ENCODE measurements at places on chromosomes 5 and 9.
A peak's percentile ranks its signal among the peaks of the same experiment; 100 is the strongest.

DNA sequence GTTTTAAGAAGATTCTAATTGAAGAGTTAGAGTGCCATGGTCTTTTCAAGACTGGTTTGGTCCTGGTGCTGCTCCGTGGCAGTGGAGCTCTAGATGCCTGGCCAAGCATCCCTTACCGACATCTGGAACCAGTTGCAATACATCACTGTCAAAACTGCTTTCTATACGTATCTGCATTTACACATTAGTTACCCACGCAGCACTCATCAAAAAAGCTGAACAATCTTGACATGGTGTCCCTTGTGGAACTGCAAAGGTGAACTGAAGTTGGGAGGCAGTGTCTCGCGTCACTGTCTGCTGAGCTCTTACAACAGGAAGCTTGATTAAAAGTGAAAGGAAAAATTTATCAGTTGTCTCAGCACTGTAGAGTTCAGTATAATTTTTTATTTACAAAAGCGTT lies 82.6 kb downstream of the PBX3 start:
- no peak for DNase-seq

DNA sequence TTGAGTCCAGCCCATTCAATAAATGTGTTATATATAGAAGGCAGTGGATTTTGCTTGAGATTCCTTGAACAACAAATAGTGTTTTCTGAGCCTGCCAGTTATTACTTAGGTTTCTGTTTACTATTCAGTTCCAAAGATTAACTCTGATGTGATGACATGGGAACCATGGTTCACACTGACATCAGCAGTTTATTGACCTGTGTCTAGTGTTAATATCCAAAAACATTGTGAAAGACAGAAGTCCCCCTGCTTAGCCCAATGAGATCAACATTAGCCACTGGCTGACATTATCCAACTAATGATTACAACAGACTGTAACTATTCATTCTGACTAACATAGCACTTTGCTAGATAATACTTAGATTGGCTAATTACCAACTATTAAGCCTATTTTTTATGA lies 14.9 kb downstream of the APBA1 start:
- no peak for DNase-seq

- no peak for DNase-seq
Measured at GRCh38 chr5:147515269-147515668, 5.4 kb upstream of the DPYSL3 start.

GRCh38 chr5:134246771-134247427 lies 21.0 kb upstream of the PPP2CA start:
- DNase-seq: no peak

GRCh38 chr9:16039218-16039987 lies 486.6 kb downstream of the CCDC171 start:
- no peak for DNase-seq

DNA sequence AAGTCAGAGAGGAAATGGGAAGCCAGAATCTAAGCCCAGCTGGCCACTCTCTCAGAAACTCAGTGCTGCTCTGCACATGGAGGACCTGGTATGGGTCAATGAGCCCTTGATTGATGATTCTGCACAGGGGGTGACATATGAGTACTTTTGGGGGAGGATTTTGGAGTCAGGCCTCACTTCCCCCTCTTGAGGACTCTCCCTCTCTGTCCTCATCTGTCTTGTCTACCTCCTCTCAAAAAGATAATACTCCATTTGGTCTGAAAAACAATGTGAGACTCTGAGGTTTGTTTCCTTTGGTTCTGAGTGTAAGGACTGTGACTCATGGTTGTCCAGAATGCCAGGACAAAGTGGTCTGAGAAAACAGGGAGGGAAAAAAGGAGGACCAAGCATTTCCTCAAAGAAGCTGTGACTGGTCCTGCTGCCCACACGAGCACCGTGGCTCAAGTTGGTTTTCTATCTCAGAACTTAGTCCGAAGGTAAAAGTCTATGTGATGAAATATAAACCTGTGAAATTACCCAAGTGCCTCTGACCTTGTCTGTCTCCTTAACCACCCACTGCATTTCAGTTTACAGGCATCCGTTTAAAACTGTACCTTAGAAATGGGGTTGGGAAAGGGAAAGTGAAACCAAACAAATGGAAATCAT lies 11.1 kb downstream of the TTC39B start:
- no peak for DNase-seq

DNA sequence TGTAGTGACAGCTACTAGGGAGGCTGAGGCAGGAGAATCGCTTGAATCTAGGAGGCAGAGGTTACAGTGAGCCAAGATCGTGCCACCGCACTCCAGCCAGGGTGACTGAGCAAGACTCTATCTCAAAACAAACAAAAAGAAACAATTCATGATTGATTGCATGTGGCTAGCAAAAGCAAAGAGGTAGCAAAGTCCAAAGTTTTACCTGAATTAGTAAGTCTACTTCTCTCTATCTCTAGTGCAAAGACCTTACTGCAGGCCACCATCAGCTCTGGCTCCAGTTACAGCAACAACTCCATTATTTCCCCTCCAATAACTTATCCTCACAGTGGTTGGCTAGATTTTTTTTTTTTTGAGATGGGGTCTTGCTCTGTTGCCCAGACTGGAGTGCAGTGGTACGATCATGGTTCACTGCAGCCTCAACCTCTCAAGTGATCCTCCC lies 6.2 kb upstream of the SAR1B start:
- DNase-seq: no peak

GRCh38 chr9:136925414-136926153 lies 19.0 kb downstream of the FBXW5 start:
- no peak for DNase-seq

- DNase-seq: no peak
Measured at GRCh38 chr9:4370501-4370900, 70.6 kb upstream of the GLIS3 start.

DNA sequence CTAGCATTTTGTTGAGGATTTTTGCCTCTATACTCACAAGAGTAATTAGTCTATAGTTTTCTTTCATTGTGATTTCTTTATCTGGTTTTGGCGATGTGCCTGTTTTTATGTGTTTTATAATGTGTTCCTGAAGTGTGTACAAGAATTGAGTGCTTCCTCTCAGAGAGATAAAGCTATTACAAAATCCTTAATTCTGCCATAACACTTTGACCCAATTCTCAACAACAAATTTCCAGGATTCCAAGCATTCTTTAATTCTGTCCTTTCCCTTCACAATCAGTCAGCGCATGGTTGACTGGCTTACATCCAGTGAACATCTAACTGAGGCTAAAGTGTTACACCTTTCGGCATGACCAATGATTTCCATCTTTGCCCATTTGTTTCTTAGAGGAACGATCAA lies 282.9 kb upstream of the MVB12B start:
- no peak for DNase-seq

DNA sequence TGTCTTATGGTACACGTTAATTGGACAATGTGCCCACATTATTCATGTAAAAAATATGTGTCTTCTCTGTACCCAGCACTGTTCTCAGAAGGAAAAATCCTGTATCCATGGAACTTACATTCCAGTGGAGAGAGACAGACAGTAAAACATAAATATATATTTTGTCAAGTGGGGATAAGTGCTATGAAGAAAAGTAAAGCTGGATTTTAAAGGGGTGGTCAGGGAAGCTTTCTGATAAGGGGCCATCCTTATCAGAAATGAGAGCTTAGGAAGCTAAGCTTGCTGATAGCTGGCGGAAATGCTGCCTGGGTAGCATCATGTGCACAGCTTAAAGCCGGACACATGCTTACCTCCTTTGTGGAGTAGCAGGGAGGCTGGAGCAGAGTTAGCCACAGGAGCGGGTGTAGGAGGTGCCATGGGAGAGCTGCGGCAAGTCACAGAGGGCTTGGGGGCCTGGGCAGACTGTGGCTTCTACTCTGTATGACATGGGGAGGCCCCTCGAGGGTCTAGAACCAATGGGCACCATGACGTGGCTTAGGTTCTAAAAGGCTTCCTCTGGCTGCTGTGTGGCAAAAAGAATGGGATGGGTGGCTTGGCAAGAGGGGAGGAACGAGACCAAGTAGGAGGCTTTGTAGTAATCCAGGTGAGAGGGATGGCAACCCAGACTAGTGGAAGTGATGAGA lies 141.7 kb downstream of the FGF1 start:
- no peak for DNase-seq

DNA sequence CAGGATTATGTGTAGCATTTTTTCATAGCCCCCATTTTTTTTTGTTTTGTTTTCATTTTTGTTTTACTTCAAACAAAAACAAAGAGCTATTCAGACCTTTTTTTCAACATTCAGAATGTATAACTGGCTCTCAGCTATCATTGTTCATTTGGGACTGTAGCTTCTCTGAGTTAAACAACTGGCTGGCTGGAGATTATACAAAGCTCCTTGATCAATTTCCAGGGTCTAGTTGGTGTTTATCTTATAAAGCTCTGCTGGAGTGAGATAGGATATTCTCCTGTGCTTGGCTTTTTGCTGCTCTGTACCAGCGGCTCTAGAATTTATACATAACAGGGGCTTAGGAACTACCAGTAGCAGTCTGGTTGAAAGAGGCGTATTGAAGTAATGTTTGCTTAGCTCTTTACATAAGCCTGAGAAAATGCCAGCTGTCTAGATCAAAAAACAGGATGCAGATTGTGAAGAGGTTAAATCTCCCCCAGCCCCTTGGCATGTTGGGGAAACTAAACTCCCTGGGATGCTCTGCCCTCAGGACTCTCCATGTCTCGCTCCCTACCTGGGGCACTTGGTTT lies 15.2 kb downstream of the GARNL3 start:
- no peak for DNase-seq

- DNase-seq: no peak
Measured at GRCh38 chr5:144144956-144145751, 25.3 kb downstream of the YIPF5 start.

DNA sequence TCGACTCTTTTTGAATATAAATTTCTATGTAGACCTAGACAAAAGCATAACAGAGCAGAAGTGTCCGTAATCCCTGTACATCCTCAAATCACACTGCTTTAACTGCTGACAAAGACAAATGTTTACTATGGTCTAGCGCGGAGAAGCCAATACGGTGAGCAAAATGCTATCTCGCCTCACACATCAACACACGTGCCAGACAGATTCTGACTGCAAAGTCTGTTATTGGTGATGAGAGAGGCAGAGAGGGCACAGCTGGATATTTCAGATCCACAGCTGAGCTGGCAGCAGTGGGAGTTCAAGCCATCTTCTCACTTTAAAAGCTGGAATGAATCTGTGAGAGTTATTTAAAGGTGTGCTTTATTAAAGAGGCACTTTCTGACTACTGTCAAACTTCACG lies 124.3 kb downstream of the ARL15 start:
- no peak for DNase-seq

- DNase-seq: no peak
Measured at GRCh38 chr9:112142420-112142819, 32.7 kb downstream of the SUSD1 start.

- DNase-seq: peak; percentile 98
Measured at GRCh38 chr5:68433923-68434879, 218.6 kb downstream of the PIK3R1 start.

GRCh38 chr5:80170117-80170535 lies 85.7 kb downstream of the SERINC5 start:
- no peak for DNase-seq

GRCh38 chr5:110580625-110581024 lies 145.8 kb downstream of the TMEM232 start:
- DNase-seq: no peak

- DNase-seq: no peak
Measured at GRCh38 chr5:173583346-173583745, 33.1 kb downstream of the BOD1 start.

DNA sequence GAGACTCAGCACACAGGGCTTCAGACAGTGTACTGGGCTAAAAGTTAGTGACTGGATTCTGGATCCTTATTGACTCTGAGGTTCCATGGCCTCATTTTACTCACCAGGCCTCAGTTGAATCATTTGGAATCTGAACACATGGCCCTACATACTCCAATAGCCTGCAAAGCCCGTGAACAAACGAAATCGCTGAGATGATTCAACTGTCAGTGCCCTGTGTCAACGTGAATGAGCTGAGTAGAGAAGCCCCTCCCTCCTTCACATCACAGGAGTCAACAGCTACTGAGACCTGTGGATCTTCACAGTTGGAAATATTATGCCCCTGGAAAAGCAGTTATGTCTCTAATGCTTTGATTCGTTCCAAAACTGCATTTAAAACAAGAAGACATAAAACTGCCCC lies 429.3 kb downstream of the GADD45G start:
- no peak for DNase-seq

DNA sequence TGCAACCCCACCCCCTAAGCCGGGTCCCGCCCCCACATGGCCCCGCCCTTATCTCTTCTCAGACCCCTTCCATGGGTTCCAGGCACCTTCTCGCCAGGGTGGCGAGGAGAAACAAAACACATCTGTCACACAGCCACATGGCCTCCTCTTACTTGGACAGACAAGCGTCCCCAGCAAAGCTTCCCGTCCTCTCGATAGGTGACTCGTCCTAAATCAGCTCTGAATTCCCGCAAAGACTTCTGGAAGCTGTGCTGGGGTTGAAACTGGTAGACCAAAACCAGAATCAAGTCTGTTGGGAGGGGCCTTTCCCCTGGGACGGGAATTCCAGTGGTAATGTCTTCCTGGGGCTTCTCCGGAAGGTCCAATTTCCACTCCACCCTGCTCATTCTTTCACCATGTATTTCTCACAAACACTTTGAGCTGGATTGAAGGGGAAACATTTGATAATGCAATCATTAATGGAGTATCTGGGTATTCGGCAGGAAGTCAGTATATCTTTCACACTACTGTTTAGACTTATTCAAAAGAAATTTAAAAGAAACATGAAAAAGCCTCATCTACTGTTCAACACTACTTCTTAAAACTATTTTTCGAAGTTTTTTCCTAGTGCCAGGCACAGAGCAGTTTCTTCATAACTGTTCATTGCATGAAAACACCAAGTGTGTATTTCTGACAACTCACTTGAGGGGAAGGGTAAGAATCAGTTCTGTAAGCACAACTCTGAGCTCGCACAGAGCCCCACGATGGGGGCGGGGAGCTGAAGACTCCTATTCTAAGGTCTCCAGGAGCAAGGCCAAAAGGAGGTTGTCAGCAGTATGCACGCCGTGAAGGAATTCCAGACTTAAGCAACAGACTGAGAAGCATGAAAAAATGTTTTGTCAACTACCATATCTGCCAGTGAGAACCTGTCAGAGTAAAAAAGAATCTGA lies 644 bp upstream of the CTNNAL1 start:
- peak; percentile 45 for DNase-seq

DNA sequence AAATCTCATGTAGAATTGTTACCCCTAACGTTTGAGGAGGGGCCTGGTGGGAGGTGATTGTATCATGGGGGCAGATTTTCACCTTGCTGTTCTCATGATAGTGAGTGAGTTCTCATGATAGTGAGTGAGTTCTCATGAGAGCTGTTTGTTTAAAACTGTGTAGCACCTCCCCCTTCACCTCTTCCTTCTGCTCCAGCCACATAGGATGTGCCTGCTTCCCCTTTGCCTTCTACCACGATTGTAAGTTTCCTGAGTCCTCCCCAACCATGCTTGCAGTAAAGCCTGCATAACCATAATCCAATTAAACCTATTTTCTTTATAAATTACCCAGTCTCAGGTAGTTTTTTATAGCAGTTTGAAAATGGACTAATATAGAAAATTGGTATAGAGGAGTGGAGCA lies 1783.7 kb upstream of the CDH9 start:
- no peak for DNase-seq

GRCh38 chr5:52805615-52806014 lies 17.9 kb downstream of the ITGA1 start:
- DNase-seq: no peak
